ENCODE measurements at places on chromosomes 3 and 15. TPM values are rescaled to one million over a fixed set of nuclear protein-coding genes. Genes with fewer than 3 reads are reported as not detected.

CYP1A1 gene
- total RNA-seq, result 3.7 TPM

GP9 gene
- total RNA-seq, result not detected

ADPRH gene
- 8.9 TPM for total RNA-seq

IREB2 gene
- 19.1 TPM for total RNA-seq

STX19 gene
- not detected for total RNA-seq

BNC1 gene
- total RNA-seq, result 6.6 TPM

CRYGS gene
- total RNA-seq, result 4.5 TPM

C3orf52 gene
- 3.8 TPM for total RNA-seq
